Lower leg skin (tissue), 4 donors: ENCODE measurements at places on chromosomes 1 and 21. TPM values are rescaled to one million over a fixed set of nuclear protein-coding genes. Genes with fewer than 3 reads are reported as not detected.

Gene CBR3
- total RNA-seq: 44.0 TPM

Gene CELA3B
- total RNA-seq: not detected

Gene MATN1
- not detected for total RNA-seq

Gene NPHS2
- total RNA-seq: not detected

Gene SERINC2
- total RNA-seq: 62.9 TPM

Gene HSD11B1
- 41.4 TPM for total RNA-seq

Gene TRIM67
- 0.29 TPM for total RNA-seq

Gene OR6K3
- total RNA-seq: not detected

Gene FMOD
- 12.7 TPM for total RNA-seq

Gene GSTM5
- total RNA-seq: 0.23 TPM

Gene PFKFB2
- 15.8 TPM for total RNA-seq

Gene B3GALT6
- 26.1 TPM for total RNA-seq

Gene KRTAP12-2
- 17.5 TPM for total RNA-seq

Gene TRIM46
- total RNA-seq: 0.17 TPM

Gene COG2
- total RNA-seq: 23.4 TPM

Gene COL11A1
- 0.34 TPM for total RNA-seq

Gene AQP10
- total RNA-seq: not detected

Gene RNF186
- 0.19 TPM for total RNA-seq

Gene MYBPH
- total RNA-seq: not detected

Gene TCHH
- total RNA-seq: 0.99 TPM
